ENCODE measurements at places on chromosomes 12 and 14. TPM values are rescaled to one million over a fixed set of nuclear protein-coding genes. Genes with fewer than 3 reads are reported as not detected.

PTGDR gene
- not detected for total RNA-seq

NYNRIN gene
- 16.4 TPM for total RNA-seq

NRXN3 gene
- total RNA-seq = 0.63 TPM

INTS13 gene
- total RNA-seq = 43.8 TPM

PMCH gene
- not detected for total RNA-seq

CCDC175 gene
- total RNA-seq = not detected

C14orf132 gene
- 0.49 TPM for total RNA-seq

Measured in airway epithelial cell (primary cell).